ENCODE measurements at places on chromosomes 7 and 10.

DNA sequence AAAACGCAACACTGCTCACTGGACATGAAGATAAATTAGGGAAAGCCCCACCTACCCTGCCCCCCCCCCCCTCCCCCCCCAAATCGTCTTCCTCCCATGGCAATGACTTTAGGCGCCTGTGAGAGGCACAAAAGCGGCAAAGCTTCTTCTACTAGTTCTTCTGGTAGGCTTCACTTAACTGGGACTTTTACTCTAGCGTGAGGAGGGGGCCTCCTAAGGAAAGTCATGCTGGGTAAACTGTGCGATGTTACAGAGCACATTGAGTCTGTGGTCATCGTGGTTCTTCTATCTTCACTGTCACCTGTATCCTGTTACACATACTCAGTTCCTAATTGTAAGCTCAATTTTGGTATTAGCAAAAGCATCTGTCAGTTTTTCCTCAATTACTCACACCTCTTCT is 25.1 kb downstream of the HSPB1 start:
- DNase-seq = no peak

- no peak for DNase-seq
These were observed 695 bp downstream of the HSPA12A start for GRCh38 chr10:116741391-116742351.

DNA sequence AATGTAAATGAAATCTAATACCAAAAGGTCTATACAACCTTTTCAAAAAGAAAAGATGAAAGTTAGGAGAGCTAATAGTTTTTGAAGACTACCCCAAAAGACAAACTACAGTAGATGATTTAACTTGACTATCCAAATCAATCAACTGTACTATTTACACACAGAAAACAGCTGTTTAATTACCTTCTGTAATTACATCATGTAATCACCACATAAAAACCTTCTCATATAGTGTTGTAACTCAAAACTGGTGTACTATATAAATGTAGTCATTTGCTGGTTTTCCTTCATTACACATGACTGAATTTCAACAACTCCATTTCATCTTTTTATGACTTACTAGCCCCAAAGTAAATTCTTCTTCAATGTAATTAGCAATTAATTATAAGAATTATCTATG is 4.5 kb downstream of the RTKN2 start:
- DNase-seq = no peak

DNA sequence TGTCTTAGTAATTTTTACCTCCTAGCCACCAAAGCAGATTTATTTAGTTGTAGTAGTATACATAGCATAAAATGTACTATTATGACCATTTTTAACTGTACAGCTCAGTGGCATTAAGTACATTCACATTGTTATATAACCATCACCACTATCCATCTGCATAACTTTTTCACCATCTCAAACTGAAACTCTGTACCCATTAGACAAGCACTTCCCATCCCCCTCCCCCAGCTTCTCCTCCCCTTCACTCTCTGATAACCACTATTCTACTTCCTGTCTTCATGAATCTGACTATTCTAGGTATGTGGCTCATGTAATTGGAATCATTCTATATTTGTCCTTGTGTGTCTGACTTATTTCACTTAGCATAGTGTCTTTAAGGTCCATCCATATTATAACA is 71.9 kb downstream of the MRPL32 start:
- DNase-seq = no peak

DNA sequence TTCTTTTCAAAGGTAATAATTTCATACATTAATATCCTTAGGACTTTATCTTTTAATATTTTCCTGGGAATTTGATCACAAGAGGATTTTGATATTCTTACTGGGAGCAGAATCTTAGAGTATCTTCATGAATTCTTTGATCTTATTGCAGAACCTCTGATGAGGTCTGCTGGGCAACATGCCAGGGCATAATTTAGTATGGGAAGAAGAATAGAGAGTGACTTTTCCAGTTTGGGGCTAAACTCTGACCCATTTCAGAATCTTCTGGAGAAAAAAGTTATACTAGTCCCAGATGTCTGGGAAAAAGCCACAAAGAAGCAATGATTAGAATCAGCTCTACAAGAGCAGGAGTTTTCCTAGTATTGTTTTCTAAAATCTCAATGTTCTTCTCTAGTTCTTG is 28.0 kb upstream of the RSU1 start:
- no peak for DNase-seq

GRCh38 chr10:113736576-113736975 is 14.9 kb upstream of the PLEKHS1 start:
- DNase-seq = no peak

DNA sequence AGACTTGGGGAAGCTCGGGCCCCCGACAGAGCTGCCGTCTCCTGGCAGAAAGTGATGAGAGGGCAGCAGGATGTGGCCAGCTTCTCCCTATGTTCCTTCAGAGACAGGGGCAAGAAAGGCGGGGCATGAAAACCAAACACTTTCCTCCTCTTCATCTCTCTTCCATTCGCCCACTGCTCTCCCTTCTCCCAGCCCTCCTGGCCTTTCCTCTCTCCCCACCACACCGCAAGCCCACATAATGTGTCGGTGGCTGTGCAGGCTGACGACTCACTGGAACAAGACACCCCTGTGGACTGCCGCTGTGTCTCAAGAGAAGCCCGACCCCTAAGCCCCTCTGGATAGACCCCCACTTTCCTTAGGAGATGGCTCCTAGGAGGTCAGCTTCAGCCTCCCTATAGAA is 59.3 kb upstream of the LRRC4 start:
- DNase-seq = no peak

DNA sequence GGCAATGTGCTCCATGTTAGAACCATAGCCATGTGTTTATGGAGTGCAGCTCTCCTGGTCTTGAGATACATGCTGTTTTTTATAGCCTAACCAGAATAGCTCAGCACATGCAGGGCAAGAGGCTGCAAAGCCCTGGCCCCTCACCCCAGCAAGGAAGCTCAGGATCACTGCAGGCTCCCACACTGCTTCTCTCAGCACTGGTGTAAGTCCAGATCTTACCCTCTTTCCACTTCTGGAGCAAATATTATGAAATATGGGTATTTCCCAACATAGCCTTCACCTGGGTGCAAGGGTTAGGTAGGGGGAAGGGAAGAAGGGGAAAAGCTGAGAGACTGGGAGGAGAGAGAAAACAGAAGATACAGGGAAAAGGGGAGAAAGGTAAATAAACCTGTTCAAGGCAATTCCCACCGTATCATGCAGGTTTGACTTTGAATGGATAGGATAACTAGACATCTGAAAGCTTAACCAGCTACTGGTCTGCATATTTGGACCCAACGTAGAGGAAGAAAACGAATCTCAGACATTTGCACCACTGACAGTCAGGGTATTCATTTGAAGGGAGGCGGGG is 19.7 kb downstream of the SKIDA1 start:
- no peak for DNase-seq

GRCh38 chr10:80471001-80471400 is 16.9 kb downstream of the TSPAN14 start:
- DNase-seq = no peak

GRCh38 chr10:8830048-8830447 is 775.6 kb downstream of the GATA3 start:
- no peak for DNase-seq

DNA sequence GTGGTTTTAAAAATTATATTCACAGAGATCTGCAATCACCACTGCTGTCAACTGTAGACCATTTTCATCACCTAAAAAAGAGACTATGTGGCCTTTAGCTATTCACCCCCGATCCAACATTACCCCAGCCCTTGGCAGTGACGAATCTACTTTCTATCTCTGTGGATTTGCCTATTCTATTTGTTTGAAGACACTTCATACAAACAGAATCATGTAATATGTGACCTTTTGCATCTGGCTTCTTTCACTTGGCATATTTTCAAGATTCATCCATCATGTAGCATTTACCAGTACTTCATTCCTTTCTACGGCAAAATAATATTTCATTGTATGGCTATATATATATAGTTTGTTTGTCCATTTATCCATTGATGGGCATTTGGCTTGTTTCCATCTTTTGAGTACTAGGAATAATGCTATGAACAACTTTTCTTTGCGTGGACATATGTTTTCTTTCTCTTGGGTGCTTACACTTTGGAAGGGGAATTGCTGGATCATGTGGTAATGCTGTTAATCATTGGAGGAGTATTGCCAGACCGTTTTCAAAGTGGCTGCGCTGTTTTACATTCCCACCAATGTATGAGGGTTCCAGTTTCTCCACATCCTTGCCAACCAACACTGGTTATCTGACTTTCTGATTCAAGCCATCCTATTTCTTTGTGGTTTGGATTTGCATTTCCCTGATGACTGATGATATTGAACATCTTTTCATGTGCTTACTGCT is 22.3 kb downstream of the ADAMTS14 start:
- DNase-seq = no peak
